H9 (cell line): ENCODE measurements at places on chromosomes 6 and 20. TPM values are rescaled to one million over a fixed set of nuclear protein-coding genes. Genes with fewer than 3 reads are reported as not detected.

- no peaks in the 10 kb centered on the region for H3K36me3 ChIP-seq
- H3K27ac ChIP-seq, result no peak overlapping the region
- no peaks in the 10 kb centered on the region for H3K4me1 ChIP-seq
- H3K4me3 ChIP-seq, result no peak overlapping the region
- H3K27me3 ChIP-seq, result no peaks in the 10 kb centered on the region
- peak; percentile 56 for DNase-seq
Observed at GRCh38 chr20:59385480-59385879, 85.1 kb downstream of the EDN3 start.

DNA sequence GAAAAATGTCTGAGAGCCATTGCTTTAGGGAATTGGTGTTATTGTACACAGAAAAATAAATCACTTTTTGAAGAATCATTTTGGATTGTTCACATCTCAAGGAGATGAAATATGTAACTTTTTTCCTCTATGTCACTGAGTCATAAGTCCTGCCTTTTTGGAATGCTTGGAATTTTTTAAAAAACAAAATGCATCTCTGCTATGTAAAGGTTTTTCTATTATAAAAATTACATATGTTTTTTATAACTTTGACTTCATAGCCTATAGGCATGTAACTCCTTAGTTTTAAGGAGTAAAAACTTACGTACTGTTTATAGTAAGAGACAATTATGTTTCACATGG is 8.7 kb downstream of the RNF144B start:
- H3K4me3 ChIP-seq, result peak overlapping the region; percentile 30; the same call in 1 of the 2 replicates
- no peak for DNase-seq

DNA sequence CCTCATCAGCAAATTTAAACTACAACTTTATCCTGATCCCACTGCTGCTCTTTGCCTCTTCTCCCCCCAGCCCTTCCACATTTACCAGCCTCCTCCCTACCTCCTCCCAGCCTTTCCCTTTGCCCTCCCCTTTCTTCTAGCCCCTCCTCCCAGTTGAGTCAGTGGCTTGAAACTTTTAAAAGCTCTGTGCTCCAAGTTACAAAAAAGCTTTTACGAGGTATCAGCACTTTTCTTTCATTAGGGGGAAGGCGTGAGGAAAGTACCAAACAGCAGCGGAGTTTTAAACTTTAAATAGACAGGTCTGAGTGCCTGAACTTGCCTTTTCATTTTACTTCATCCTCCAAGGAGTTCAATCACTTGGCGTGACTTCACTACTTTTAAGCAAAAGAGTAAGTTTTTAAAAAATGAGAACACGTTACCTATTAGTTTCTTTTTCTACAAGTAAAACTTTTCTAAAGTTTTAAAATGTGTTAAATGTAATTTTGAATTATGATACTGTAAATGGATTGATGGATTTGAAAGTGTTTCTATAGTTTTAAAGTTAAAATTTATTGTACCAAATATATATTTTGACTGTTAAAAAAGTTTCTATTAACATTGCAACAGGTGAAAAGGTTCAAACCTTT is at the start of gene GJA1:
Gene GJA1, plus strand, starts transcription at position 203 of the 626 bp plus-strand sequence. CDS start 11,202 bp downstream, outside the sequence.
- H3K4me1 ChIP-seq, result no peaks in the 10 kb centered on the region; the same call in 1 of the 2 replicates
- peaks cover 20% of the 10 kb centered on the region for H3K36me3 ChIP-seq
- H3K27ac ChIP-seq, result peak within 1 kb of the TSS; percentile 79
- H3K4me3 ChIP-seq, result peak within 1 kb of the TSS; percentile 83
- DNase-seq, result peak; percentile 82

DNA sequence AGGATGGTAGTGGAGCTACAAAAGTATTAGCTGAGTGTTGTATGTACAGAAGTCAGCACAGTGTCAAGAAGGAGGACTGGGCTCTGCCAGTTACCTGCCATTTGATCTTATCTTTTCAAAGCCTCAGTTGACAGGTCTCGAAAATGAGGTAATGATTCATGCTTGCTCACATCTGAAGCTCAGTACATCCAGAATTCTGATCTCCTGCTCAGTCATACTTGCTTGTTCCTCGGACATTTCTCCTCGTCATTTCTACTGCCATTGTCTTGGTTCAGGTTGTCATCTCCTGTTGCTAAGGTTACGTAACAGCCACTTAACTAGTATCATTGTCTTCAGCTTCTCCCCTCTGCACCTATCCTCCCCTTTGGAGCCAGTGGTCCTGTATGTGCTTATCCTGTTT is 89.5 kb downstream of the SLX4IP start:
- H3K27me3 ChIP-seq, result no peaks in the 10 kb centered on the region
- H3K36me3 ChIP-seq, result no peaks in the 10 kb centered on the region
- no peak for DNase-seq
- H3K27ac ChIP-seq, result no peak overlapping the region

DNA sequence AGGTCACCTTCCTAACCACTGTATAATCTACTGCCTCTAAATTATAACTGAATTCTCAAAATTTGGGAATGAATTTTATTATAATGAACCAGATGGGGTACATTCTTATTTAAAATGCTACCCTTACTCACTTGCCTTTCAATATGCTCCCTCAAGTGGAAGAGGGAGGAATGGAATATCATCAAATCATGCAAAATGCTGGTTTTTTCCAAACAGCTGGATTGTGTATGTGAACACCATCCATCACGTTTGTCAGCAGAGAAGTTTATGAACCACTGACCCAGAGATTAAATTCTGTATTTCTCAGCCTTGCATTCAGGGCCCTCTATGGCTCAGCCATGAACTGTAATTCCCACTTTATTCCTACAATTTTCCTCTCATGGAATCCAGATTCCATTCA is 40.5 kb downstream of the CBLN4 start:
- H3K27me3 ChIP-seq, result no peaks in the 10 kb centered on the region
- peaks cover 36% of the 10 kb centered on the region for H3K36me3 ChIP-seq
- DNase-seq, result no peak
- H3K4me3 ChIP-seq, result no peak overlapping the region
- no peak overlapping the region for H3K27ac ChIP-seq

DNA sequence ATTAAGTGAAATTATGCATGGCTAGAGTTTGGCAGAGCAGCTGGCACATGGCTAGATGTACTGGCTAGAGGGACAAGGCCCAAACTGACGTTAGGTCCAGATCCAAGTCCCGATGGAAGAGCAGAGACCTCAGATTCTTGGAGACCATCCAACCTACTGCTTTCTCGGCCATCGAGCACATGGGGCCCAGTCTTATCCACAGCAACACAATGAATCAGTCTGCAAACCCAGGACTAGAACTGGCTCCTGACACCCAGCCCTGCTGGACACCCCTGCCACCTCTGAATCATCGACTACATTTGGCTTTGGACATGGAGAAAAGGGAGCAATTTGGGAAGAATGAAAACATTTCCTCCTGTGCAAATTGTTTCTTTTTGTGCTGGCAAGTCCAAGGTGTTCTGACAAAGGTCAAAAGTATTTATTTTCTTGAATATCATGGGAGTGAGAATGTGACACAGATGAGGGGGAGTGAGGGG is 23.9 kb upstream of the YWHAB start:
- no peaks in the 10 kb centered on the region for H3K27me3 ChIP-seq
- H3K36me3 ChIP-seq, result no peaks in the 10 kb centered on the region
- no peak overlapping the region for H3K4me3 ChIP-seq

DNA sequence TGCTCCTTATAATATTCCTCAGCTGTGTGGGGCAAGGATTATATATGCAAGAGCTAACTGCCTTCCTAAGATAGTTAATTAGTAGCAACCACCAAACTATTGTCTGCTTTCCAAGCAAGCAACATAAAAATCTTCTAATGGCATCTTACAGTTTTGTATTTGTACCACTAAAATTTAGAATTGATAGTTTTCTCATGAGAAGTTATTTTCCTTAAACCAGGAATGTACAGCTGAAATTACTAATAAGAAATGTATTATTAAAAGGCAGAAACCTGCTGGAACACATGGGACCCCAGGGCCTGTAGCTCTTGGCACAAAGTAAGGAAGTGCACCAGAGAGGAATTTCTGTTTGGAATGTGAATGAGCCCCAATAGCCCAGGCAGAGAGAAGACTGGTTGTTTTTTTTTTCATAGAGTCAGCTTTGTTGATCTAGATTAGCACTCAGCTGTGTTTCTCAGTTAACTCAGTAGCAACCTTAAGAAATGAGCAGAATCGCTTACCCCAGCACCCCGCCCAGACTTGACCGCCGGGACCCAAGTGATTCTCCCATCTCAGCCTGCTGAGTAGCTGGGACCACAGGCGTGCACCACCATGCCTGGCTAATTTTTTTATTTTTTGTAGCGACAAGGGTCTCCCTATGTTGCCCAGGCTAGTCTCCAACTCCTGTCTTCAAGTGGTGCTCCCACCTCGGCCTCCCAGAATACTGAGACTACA is 2.6 kb downstream of the MGME1 start:
- peak overlapping the region; percentile 89 for H3K4me3 ChIP-seq
- H3K27ac ChIP-seq, result no peak overlapping the region
- DNase-seq, result no peak

DNA sequence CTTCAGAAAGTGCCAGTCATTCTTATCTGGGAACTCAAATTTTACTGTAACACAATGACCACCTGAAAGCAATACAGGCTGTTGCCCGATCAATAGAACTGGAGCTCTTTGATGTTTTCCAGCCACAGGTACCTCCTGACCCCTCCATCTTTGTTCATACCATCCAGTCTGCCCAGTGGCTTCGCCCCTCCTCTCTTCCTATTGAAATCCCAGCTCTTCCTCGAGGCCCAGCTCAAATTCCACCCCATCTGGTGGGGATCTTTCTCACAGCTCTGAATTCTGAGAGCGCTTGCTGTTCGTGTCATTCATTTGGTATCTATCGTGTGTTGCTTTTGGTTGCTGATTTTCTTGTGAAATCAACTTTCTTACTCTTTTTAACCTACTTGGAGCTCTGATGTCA is 87.9 kb upstream of the CNKSR3 start:
- no peak overlapping the region for H3K4me3 ChIP-seq
- H3K27ac ChIP-seq, result no peak overlapping the region
- H3K27me3 ChIP-seq, result no peaks in the 10 kb centered on the region
- no peaks in the 10 kb centered on the region for H3K36me3 ChIP-seq
- no peaks in the 10 kb centered on the region for H3K4me1 ChIP-seq
- DNase-seq, result peak; percentile 39

- no peak overlapping the region for H3K4me3 ChIP-seq
- H3K27ac ChIP-seq, result peak overlapping the region; percentile 61
- no peaks in the 10 kb centered on the region; the same call in 1 of the 2 replicates for H3K36me3 ChIP-seq
- H3K27me3 ChIP-seq, result no peaks in the 10 kb centered on the region
Observed at GRCh38 chr6:63963769-63964315, 328.2 kb downstream of the PHF3 start.

Gene SLC22A16
- total RNA-seq, result not detected in 2 replicates

Gene TMEM151B
- total RNA-seq, result 2.4 and 2.7 TPM in 2 replicates

Gene PHACTR1
- 13.6 and 15.9 TPM in 2 replicates for total RNA-seq

Gene TAF11
- 49.4 and 49.9 TPM in 2 replicates for total RNA-seq

Gene SLC22A2
- total RNA-seq, result 0.86 and 1.0 TPM in 2 replicates
